Esophagus mucosa (tissue), 1 donor: ENCODE measurements at places on chromosomes 3 and 15. TPM values are rescaled to one million over a fixed set of nuclear protein-coding genes. Genes with fewer than 3 reads are reported as not detected.

GRCh38 chr3:193145248-193145647, 95.8 kb upstream of the PLAAT1 start:
- ATAC-seq: no peak

DNA sequence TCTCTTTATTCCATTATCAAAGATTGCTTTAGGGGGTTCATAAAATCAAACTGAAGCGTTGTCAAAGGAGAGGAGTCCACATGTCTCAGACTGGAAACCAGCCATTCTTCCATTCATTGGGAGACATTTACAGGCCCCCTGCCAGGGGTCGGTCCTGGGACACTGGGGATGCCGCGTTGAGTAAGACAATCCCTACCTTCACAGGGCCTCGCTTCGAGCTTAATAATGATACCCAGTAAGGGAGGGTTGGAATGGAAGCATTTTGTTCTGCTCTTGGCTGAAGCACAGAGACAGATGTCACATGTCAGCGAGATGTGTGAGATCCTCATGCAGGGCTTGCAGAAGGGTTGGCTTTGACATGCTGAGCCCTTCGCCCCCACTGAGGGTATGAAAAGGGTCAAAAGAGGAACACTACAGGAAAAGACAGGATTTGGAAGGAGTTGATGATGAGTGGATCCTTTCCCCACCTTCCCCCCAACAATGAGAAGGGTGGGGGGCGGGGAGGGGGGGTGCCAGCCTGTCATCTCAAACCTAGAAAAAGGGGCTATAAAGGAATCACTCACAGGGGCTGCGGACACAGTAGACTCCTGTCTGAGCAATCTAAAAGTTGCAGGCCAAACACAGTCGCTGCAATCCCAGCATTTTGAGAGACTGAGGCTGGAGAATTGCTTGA, 25.6 kb upstream of the ARL8B start:
- ATAC-seq: no peak

GOLGA6D gene
- total RNA-seq: not detected

GRCh38 chr3:20104167-20104661, 64.0 kb downstream of the KAT2B start:
- ATAC-seq: no peak

IGSF11 gene
- 0.32 TPM for total RNA-seq

GRCh38 chr3:61526308-61526707, 35.1 kb upstream of the PTPRG start:
- ATAC-seq: no peak

- ATAC-seq: peak; percentile 48
Observed at GRCh38 chr15:99536422-99537040, 29.3 kb upstream of the MEF2A start.

C3orf33 gene
- total RNA-seq: 0.84 TPM

- ATAC-seq: peak; percentile 44
Observed at GRCh38 chr3:177713928-177714900, 516.9 kb upstream of the TBL1XR1 start.

TMCO5A gene
- not detected for total RNA-seq
